Stimulated activated CD8-positive, alpha-beta memory T cell treated with anti-CD3 and anti-CD28 coated beads, Interleukin-4, amount 100 ng/mL, for 4 hours (primary cell): ENCODE measurements at places on chromosomes 1 and 21.

- no peak for DNase-seq
Observed at GRCh38 chr1:109255097-109255651, 5.8 kb downstream of the CELSR2 start.

GRCh38 chr1:151416231-151416630 lies 16.9 kb downstream of the PSMB4 start:
- DNase-seq, result no peak

DNA sequence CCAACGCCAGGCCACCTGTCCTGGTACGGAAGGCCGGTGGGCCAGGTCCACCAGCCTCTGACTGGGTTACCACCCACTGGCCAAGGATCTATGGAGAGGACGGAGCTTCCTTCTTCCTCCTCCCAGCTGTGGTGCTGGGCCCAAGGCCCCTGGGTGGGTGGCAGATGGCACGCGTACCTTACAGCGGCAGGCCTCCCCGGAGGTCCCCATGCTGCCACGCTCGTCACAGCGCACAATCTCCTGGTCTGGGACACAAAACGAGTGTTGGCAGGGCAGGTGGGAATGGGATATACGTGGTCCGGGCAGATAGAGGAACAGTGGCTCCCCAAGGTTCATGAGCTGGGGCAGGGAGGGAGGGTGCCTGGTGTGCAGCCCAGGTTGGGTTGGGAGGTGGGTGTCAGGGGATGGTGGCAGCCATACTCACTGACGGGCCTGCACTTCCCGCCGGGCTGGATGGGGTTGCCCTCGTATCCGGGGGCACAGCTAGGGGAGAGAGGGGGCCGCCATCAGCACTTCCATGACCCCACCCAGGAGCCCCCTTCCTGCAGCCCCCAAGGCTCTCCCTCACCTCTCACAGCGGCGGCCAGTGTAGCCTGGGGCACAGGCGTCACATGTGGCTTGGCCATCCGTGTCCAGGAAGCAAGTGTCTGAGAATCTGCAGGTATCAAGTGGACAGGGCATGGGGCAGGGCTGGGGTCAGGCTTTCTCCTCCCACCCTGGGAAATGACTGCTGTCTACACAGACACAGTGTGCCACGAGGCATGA lies 58.9 kb downstream of the HSPG2 start:
- no peak for DNase-seq

- no peak for DNase-seq
Observed at GRCh38 chr1:173329726-173330125, 122.6 kb upstream of the TNFSF4 start.

- no peak for DNase-seq
Observed at GRCh38 chr1:9603766-9604753, 15.3 kb downstream of the TMEM201 start.

DNA sequence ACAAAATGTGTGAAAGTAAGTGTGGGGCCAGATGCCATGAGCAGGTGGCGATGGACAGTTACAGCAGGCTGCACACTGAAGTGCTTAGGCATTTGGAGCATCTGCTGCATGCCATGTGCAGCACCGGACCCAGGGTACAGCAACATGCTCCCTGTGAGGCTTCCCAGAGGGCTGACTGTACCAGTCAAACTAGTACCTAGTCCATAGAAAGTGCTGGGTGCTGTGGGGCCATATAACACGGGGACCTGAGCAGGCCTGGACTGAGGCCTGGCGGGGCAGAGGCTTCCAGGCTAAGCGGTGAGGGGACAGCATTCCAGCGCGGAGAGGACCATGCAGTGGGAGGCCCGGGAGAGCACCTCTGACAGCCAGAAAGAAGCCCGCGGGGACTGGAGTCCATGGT lies 29.9 kb upstream of the PKP1 start:
- DNase-seq, result no peak

DNA sequence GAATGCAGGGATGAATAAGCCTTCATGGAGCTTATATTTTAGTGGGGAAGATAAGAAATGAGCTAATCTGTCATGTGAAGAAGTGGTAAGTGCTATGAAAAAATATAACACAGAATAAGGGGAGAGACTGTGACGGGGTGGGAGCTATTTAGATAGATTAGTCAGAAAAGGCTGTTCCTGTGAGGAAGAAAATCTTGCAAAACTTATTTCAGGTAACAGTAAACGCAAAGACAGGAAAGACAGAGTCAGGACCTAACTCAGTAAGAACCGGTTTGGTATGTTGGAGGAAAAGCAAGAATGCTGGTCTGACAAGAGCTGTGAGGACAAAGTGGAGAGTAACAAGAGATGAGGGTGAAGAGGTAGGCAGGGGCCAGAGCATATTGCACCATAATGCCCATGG lies 22.0 kb downstream of the GNAI3 start:
- no peak for DNase-seq

GRCh38 chr1:2865571-2866421 lies 64.3 kb upstream of the TTC34 start:
- no peak for DNase-seq
